ENCODE measurements at places on chromosomes 16 and 17. TPM values are rescaled to one million over a fixed set of nuclear protein-coding genes. Genes with fewer than 3 reads are reported as not detected.

Gene NPIPA8
- 0.84 TPM for total RNA-seq

Gene SCARF1
- total RNA-seq, result 0.18 TPM

Gene CTRB2
- total RNA-seq, result not detected

Gene USH1G
- 0.09 TPM for total RNA-seq

Gene ARHGAP44
- 2.4 TPM for total RNA-seq

Measured in A549 treated with Hydrocortisone at 1 μM for 4 hours (cell line).